ENCODE measurements at places on chromosomes 1 and 21.

- DNase-seq: no peak
These were observed 295.6 kb downstream of the S1PR1 start for GRCh38 chr1:101532377-101532776.

GRCh38 chr1:41024953-41025352 lies 3.4 kb upstream of the SLFNL1 start:
- no peak for DNase-seq

DNA sequence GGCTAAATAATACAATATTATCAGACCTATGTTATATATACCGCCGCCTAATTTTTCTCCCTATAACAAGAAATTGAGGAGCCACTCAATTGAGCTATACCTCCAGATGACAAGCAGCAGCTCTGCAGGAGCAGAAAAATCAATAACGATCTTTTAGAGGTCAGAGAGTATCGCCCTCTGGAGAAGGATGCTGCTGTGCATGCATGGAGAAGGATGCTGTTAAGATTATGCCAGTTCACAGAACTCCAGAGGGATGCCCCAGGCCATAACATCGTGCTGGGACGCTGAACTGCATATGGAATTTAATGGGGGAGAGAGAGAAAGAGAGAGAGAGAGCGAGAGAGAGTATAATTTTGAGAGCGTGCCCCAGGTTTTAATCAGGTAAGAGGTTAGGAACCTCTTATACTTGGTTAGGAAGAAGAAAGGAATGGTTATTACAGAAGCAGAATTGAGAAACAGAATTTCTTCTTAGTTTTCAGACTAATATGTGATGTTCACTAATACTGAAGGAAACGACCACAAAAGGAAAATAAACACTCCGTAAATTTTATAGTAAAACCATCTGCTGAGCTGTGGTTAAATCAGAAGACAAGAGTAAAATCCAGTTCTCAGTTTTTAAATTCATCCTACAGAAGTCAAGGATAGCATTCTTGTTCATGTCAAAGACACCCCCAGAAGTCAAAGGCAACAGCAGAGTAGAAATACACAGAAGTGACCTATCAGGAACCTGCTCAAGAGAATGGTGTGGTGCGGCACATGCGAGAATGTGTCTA lies 111.1 kb downstream of the SMYD2 start:
- DNase-seq: no peak

DNA sequence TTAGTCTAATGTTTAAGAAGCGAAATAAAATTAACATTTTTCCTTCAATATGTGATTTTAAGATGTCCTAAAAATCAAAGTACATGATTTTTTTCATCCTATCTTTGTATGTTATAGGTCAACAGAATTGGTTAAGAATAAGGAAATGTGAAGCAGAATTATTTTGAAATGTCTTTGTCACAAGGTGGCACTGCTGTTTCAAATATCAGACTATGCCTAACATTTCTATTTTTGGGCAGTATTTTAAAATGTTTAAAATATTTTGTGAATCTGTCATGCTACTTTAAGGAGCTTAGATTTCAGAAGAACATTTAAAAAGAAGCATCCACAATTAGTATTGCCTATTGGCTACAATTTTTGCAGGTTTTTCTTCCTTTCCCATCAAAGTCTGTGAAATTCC lies 38.7 kb downstream of the AMY1C start:
- no peak for DNase-seq

DNA sequence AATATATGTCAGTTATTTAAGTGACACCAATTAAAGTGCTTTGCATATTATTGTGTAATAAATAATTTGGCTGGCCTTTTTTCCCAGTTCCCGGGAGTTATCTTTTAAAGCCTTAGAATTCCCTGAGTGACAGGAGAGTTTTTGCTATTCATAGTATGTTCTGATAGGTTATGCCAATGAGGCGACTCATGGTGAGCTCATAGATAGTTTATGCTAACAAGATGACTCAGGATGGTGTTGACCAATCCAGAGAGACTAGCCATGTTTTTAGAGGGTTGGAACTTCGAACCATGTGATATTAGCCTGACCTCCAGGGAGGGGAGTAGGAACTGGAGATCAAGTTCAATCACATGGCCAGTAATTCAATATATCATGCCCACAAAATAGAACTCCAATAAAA lies 310.8 kb downstream of the USP25 start:
- DNase-seq: no peak

- DNase-seq: peak; percentile 7
These were observed 148.9 kb upstream of the CTTNBP2NL start for GRCh38 chr1:112247036-112247597.
